ENCODE measurements at places on chromosomes 11 and 22.

GRCh38 chr22:50303848-50304527 is 3.5 kb downstream of the PLXNB2 start:
- DNase-seq = no peak

DNA sequence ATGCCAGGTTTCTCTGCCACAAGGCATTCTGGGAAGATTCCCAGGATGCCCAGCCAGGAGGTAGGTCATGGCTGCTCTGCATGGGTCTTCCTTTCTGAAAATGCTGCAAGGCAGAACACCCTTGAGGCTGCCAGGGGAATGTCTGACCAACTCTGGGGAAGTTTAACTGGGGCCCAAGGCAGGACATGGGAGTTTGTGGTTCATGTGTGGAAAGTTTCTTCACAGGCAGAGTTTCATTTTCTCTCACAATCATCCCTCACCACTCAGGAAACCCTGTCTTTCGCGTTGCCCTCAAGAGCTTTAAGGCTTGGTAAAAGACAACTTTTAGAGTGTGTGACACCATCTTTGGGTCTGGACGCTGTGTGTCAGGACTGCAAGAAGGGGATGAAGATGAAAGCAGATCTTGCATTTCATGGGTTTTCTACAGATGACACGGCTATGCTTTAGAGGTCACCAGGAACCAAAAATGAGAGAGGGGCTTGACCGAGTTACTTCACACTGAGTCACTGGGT is 133.5 kb downstream of the CD44 start:
- DNase-seq = no peak

- no peak for DNase-seq
Measured at GRCh38 chr11:116458546-116458945, 314.2 kb downstream of the BUD13 start.

GRCh38 chr11:44127130-44127529 is 31.7 kb downstream of the EXT2 start:
- no peak for DNase-seq

DNA sequence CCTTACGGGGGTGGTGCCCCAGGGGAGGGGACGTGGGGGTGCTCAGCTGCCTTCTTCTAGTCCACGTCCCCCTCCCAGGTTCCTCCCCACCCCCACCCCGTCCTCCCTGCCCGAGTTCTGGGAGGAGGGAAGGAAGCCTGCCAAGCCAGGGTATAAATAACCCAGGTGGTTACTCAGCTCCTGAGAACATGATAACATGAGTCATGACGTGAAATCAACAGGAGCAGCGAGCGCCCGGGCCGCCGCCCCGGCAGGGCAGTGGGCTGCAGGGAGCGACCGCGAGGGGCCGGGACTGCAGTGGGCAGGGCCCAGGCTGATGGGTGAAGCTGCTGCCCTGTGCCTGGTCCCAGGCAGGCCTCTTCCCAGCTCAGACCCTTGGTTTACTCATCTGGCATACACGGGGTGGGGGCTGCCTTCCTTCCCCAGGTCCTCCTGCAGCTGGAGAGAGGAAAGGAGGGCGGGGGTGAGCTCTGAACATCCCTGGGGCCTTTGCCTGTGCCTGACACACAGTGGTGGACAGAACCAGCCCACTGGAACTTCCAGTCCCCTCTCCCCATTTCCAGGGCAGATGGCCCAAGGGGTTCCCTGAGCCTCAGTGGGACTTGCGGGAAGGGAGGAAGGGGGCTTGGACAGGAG is 8.8 kb upstream of the PDGFB start:
- peak; percentile 73 for DNase-seq

- no peak for DNase-seq
Measured at GRCh38 chr11:10116588-10116987, 177.4 kb downstream of the SBF2 start.

DNA sequence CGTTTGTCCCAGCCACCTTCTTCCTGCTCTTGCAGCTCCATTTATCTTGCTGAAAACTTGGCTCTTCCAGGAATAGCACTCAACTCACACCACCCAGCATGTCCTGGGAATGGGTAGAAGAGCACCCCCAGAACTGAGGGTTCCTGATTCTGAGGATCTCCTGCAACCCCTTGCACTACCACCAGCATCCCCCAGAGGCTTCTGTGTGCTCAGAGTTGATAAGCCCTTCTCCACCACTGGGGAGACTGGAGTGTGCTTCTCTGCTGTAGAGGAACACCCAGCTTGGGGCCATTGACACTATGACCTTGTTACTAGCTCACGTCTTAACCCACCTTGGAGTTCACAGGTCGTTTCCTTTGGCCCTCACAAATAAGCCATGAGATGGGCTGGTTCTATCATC is 121.0 kb downstream of the GRIK4 start:
- DNase-seq = no peak

- no peak for DNase-seq
Measured at GRCh38 chr11:64691543-64691942, 31.5 kb downstream of the NRXN2 start.

GRCh38 chr11:102188488-102188887 is 78.2 kb downstream of the YAP1 start:
- no peak for DNase-seq

DNA sequence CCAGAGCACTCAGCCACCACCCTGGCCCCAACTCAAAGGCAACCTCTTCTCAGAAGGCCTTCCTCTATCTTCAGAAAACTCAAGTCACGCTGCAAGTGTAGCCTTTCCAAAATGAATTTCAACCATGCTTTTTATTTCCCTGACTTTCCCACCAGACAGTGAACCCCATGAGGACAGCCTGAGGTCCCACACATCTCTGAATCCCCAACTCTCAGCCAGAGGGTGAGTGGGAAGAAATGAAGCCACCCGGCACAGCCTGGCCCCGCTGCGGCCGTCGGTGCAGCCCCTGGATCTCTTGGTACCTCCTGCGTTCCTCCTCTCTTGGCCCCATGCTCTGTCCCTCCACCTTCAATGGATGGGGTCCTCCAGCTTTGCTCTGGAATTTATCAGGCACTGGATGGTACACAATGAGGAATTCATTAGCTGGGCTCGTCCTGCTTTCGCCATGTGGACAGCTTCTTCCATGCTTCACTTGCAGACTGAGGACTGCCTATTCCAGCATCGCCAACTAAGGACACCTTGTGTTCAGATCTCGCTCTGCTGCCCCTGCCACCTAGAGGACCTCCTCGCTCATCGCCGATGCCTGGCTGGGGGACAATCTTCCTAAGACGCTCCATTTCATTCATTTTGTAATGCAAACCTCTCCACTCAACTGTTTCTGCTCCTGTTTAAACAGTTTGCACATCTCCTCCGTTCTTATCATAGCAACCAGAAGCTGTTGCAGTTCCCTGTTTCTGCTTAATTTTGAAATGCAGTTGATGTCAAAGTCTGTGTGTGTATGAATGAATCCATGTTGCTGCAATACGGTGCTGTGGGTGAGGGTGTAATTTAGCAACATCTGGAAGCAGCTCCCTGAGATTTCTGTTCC is 672.1 kb downstream of the TBC1D22A start:
- DNase-seq = no peak

- DNase-seq = no peak
Measured at GRCh38 chr11:2482204-2482603, 37.4 kb downstream of the KCNQ1 start.

GRCh38 chr11:120792306-120792705 is 231.6 kb upstream of the TBCEL start:
- DNase-seq = no peak

- DNase-seq = no peak
Measured at GRCh38 chr11:121422675-121423074, 29.4 kb upstream of the SORL1 start.

DNA sequence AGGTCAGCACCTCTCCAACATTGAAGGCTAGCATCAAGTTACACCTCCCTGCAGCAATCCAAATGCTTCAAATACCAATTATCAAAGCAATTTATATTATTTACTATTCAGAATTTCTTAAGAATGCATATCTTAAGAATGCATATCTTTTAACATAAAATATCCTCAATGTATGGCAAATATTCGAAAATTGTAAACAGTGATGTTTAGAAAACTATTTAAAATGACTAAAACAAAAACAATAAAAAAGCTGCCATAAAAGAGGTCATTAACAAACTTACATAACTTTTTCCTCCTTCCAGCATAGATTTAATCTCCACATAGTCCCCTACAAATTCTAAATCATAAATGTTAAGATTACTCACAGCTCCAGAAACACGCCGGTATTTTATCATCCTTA is 85.1 kb upstream of the SOX6 start:
- no peak for DNase-seq

DNA sequence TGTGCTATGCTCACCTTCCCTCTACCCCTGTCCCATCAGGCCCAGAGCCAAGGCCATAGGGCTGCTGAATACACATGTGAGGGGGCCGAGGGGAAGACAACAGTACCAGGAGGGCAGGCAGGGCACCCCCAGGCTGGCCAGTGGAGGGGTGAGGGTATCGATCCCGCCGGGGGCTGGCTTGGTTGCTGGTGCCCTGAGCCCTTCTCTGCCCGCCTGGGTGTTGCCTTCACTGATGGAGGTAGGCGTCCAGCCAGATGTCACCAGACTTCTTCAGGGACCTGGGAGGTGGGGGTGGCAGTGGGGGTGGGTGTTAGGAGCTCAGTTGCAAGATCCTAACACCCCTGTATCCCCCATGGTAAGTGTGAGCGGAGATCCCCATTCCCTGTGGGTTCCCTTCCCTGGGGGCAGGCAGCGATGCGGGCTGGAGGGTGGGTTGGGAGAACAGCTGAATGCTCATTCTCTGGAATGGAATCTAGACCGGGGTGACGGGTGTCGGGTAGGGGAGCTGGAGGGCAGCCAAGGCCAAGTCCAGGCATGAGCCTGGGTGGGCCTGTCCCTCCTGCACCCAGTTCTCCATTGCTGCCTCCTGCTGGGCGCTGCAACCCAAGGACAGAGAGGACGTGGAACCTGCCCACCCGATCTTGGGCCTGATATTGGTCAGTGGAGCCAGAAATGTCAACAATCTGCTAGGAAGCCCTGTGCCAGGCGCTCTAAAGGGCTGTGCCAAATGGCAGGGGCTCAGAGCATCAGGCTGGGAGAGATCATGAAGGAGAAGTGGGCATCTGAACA is 17.6 kb downstream of the FADS3 start:
- no peak for DNase-seq

- DNase-seq = no peak
Measured at GRCh38 chr11:67251841-67252240, 14.4 kb upstream of the GRK2 start.

GRCh38 chr22:20783844-20784723 is 10.2 kb downstream of the SERPIND1 start:
- peak; percentile 34 for DNase-seq

GRCh38 chr11:113261709-113262475 is 52.5 kb upstream of the TTC12 start:
- DNase-seq = no peak

DNA sequence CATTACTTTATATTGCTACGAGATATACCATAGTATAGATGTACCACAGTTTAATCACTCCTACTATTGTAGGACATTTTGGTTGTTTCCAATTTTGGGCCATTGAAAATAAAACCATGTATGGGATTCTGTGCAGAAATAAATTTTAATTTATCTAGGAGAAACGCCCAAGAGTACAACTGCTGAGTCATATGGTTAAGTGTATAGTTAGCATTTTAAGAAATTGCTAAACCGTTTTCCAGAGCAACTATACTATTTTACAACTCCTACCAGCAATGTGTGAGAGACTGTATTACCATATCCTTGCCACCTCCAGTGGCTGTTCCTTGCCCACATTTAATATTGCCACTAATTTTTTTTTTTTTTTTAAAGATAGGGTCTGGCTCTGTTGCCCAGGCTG is 163.1 kb downstream of the SBF2 start:
- DNase-seq = no peak

DNA sequence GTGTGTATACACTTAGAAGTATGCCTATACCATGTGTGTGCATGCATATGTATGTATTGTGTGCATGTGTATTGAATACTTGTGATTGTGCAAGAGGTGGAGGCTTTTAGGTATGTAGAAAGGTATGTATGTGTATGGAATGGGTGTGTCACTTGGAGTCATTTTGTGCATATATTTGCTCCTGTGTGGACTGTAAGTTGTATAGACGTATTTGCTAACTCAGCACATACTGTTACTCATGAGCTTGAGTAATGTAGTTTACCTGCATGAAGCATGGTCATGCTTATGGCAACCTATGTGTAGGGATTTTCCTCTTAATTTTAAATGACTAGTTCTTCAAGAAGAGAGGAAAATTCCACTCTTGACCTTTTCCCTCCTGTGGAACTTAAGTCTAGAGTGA is 507.6 kb upstream of the LARGE1 start:
- no peak for DNase-seq

- no peak for DNase-seq
Measured at GRCh38 chr11:35185696-35186095, 46.7 kb downstream of the CD44 start.

DNA sequence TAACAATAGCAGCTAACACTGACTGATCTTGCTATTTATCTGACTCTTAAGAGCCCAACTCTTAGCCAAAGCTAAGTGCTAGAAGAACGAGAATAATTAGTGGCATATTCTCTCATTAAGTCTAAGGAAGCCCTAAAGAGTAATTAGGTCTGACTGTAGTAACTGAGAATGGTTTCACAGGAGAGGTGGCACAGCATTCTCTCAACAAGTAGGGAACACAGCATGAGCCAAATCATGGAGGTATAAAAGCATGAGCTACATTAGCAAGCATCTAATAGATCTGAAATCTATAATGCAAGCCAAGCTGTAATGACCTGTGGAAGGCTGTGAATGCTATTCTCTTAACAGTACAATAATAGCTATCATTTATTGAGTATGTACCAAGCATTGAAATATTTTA is 230.6 kb downstream of the TTC28 start:
- DNase-seq = no peak

DNA sequence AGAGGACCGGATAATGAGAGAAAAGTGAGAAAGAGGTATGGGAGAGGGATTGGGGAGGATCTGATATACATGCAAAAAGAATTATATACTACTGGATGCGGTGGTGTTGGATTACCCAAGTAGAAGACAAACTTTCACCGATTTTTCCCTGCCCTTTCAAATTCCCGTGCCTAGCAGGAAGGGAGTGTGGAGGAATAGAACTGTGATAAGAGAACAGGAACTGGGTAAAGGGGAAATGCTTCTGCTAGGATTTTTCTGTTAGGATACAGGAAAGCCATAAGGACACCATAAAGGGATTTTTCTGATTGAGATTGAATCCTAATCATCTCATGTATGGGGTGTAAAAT is 480 bp upstream of the MTMR2 start:
- no peak for DNase-seq

DNA sequence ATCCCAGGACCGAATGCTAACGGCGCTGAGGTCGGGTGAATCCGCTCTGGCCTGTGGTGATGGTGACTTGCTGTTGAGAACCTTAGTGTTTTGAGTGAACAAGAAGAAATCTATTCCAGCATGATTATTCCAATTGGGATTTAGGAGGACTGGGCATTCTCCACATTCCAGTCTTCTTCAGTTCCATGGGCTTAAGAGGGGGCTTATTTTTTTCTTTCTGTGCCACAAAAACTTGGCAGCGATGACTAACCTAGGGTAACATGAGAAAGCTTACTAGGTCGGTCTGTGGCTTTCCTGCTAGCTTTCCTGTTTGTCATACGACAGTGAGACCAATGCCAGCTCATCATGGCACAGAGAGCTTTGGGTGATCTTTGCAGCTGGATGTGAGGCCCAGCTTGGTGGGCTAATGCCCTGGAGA is 62.9 kb upstream of the ATXN10 start:
- DNase-seq = peak; percentile 48

- DNase-seq = no peak
Measured at GRCh38 chr22:25494774-25495173, 69.7 kb upstream of the GRK3 start.

All from HCT116 (cell line).